ENCODE measurements at places on chromosomes 2 and 18. TPM values are rescaled to one million over a fixed set of nuclear protein-coding genes. Genes with fewer than 3 reads are reported as not detected.

The APCDD1 gene
- polyA plus RNA-seq, result 16.2 TPM

The DYNAP gene
- 27.8 TPM for polyA plus RNA-seq

The ABCG8 gene
- polyA plus RNA-seq, result not detected

The ROCK2 gene
- polyA plus RNA-seq, result 3.4 TPM
